ENCODE measurements at places on chromosomes 6 and 20. TPM values are rescaled to one million over a fixed set of nuclear protein-coding genes. Genes with fewer than 3 reads are reported as not detected.

The RSPH4A gene
- total RNA-seq: not detected

GRCh38 chr6:152416652-152417051 lies 220.5 kb downstream of the SYNE1 start:
- no peak for DNase-seq

DNA sequence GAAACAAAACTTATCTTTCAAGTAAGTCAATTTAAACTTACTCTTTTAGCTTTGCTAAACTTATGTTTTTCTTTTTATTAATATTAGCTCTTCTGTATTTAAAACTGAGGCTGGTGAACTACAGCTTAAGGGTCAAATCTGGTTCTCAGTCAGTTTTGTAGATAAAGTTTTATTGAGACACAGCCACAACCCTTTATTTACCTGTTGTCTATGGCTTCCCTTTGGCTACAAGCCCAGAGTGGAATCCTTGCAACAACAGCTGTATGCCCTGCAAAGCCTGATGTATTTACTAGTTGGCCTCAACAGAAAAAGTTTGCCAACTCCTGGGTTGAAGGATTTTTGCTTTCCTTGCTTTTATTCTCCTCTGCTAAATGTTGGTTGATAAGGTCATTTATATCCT lies 491.4 kb upstream of the RNF217 start:
- DNase-seq: no peak

DNA sequence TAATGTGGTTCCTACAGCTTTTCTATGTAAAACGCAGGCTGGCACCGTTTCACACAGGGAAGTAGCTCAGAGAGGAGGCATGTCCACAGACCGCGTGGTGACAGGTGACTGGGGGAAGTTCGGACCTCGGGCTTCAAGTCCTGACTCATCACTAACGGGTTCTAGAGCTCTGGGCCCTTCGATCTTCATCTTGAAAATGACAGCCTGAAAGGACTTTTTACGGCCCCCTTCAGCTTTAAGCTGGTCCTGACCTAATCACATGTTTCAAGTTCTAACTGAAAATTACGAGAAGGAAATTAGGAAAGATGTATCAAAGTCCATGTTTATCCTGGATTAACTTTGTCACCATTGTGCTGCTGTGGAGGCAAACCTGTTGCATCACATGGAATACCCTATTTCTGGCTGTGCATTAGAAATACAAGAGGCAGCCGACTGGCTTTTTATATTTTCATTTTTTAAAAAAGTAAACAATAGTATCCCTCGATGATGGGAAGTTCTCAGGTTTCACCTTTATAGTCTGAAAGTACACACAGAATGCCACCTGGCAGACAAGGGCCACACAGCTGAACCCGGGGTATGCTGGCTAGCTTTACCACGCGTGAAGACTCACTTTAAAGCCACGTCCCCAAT lies 2.0 kb downstream of the MAN1A1 start:
- DNase-seq: no peak

The TFEB gene
- 9.6 TPM for total RNA-seq

DNA sequence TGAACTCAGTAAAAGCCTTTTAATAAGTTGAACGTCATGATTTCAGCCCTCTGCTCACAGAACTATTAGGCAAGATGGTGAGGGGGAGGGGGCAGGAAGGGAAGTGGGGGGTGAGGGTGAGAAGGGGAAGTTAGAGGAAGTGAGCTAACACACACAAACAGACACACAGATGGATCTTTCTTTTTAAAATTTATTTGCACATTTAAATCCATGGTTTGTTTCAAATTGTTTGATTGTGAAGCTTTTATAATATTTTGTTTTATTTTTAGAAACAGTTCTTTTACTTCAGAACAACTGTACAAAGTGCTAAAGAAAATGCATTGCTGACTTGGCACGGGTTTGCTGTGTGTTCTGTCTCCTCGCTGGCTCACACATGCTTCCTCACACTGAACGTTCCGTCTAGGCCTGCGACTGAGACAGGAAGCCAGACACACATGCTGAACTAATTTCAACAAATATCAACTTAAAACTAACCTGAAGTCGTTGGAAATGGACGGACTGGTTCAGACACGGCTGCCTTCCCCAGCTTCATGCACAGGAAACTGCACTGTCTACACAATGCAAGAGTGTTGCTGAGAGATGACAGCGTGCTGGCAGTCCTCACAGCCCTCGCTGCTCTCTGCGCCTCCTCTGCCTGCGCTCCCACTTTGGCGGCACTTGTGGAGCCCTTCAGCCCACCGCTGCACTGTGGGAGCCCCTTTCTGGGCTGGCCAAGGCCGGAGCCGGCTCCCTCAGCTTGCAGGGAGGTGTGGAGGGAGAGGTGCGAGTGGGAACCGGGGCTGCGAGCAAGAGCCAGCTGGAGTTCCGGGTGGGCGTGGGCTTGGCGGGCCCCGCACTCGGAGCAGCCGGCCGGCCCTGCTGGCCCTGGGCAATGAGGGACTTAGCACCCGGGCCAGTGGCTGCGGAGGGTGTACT lies 8.1 kb upstream of the ZBP1 start:
- no peak for DNase-seq

The TAB2 gene
- 20.9 TPM for total RNA-seq

DNA sequence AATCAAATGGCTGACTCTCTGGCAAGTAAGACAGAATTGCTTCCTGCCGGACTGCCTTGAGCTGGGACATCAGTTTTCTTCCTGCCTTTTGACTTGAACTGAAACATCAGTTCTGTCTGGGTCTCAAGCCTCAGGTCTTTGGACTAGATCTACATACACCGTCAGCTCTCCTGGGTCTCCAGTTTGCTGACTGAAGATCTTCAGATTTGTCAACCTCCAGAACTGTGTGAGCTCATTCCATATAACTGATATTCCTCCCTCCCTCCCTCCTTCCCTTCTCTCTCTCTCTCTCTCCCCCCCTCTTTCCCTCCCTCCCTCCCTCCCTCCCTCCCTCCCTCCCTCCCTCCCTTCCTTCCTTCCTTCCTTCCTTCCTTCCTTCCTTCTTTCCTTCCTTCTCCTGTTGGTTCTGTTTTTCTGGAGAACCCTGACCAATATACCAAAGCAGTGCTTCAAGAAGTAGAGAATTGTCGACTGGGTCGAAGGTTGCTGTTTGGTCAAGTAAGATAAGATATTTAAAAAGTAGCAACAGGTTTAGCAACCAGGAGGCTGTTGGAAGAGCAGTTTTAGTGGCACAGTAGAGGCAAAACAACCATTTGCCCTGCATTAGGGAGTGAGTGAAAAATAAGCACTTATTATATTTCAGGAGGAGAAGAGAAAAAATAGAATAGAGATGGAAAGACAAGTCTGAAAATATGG lies 33.1 kb upstream of the CMTR1 start:
- no peak for DNase-seq

DNA sequence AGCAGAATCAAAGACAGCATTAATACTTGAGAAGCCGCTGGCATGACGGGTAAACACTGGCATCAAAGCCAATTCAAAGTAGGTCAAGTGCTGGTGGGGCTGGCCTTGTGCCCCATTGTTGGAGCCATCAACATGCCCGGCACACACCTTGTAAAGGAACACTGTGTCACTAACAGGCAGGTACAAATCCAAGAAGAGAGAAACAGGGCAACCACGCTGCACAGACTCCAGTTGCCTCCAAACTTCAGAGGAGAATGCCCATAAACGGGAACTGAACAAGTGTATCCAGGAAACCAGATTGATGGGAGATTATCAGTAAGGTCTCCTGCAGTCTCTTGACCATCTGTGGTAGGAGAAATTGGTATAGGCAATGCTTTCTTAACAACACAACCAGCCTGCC lies 127.0 kb upstream of the STXBP5 start:
- DNase-seq: no peak

GRCh38 chr6:35505999-35506412 lies 6.7 kb downstream of the TULP1 start:
- DNase-seq: no peak

The ZBTB24 gene
- 9.8 TPM for total RNA-seq

DNA sequence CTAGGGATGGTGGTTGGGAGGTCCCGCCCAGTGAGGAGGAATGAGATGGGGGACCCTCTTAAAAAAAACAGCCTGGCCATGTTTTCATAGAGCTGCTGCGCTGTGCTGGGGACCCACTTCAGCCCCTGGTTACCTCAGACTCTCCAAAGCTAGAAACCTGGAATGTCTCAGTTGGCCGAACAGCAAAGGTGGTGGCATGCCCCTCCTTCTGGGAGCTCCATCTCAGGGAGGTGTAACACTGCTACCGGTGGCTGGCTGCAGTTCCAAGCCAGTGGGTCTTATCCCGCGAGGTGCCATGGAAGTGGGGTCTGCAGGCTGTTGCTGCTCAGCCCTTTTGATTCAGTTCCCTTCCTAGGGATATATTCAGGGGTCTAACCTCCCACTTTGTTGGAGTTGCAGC lies 35.7 kb upstream of the TFB1M start:
- DNase-seq: no peak

The SMIM26 gene
- total RNA-seq: 202 TPM

The BTNL2 gene
- total RNA-seq: not detected

DNA sequence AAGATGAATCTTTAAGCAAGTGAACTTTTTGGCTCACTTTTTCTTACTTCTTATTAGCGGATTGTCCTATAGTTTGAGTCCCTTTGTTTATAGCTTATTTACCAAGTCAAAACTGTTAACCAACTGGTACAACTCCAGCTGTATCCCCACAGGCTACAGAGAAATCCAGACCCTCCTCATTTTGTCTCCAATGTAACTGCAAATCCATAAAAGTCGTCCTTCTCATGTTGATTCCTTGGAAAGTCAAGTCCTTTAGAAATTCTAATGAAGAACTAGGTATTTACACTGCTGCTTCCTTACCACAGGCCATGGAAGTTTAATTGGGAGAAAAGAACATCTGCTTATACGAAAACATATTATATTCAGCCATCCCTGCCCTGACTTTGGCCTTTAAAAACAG lies 729.1 kb upstream of the NRSN1 start:
- no peak for DNase-seq

GRCh38 chr6:20252311-20252710 lies 40.0 kb upstream of the MBOAT1 start:
- DNase-seq: no peak

The LY86 gene
- not detected for total RNA-seq

DNA sequence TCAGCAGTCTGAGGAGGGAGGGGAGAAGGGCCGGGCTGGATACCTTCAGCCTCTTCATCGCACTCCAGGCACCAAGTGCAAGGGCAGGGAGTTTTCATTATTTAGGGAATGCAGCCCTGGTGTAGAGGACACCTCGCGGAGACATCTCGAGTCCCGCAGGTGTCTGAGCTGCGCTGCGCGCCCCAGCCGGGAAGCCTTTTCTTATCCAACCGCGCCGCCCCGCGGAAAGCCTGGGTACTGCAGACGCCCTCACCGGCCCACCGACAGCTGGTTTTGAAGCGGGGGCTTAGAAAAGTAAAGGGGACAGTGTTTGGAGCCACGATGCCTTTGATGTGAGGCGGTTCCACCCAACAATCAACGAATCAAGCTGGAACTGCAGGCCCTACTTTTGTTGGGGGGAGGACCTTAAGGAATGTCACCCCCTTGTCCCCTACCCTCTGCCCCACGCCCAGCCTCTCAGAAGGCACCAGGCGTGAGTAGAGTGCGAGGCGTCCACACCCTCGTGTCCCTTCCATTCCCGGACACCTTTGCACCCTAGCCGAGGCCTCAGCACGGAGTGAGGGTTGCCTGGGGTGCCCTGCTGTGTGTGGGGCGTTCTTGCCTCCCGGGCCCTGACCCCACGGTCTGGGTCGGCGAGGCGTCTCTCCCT lies 8.6 kb downstream of the NKX2-2 start:
- no peak for DNase-seq

DNA sequence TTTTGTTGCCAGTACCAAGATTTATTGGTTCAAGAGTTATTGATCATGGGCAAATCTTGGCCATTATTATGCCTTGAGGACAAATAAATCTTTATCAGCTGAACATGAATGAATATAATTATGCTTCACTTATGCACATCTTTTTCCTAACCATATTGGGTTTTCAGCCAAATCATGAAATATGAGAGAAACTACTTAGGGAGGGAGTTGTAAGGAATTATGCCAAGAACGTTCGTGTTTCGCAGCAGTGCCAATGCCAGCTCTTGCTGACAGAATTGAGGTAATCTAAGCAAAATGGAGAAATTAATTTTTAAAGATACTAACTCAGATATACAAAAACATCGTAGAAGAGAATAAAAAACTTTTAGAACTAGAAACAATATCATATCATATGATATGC lies 301.1 kb upstream of the SASH1 start:
- DNase-seq: no peak

The CAP2 gene
- 27.8 TPM for total RNA-seq

- DNase-seq: no peak
These were observed 113.7 kb upstream of the F13A1 start for GRCh38 chr6:6434151-6434550.

The C6orf15 gene
- total RNA-seq: 2.4 TPM

The CD93 gene
- total RNA-seq: not detected

DNA sequence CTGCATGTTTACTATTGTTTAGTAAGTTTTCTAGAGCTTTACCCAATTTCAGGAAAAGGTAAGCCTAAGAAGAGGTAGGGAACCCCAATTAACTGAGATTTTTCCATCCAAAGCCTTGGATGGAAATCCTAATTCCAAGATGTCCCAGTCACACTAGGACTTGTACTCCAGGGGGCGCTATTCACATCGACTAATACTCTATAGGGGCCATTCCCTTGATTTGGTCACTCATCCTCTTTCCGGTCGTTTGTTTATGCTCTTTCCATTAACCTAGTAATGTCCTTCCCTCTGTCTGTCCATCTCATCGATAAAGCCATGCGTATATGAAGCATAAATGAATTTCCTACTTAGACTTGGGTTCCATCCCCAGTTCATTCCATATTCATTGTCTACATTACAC lies 80.8 kb upstream of the FUCA2 start:
- no peak for DNase-seq

DNA sequence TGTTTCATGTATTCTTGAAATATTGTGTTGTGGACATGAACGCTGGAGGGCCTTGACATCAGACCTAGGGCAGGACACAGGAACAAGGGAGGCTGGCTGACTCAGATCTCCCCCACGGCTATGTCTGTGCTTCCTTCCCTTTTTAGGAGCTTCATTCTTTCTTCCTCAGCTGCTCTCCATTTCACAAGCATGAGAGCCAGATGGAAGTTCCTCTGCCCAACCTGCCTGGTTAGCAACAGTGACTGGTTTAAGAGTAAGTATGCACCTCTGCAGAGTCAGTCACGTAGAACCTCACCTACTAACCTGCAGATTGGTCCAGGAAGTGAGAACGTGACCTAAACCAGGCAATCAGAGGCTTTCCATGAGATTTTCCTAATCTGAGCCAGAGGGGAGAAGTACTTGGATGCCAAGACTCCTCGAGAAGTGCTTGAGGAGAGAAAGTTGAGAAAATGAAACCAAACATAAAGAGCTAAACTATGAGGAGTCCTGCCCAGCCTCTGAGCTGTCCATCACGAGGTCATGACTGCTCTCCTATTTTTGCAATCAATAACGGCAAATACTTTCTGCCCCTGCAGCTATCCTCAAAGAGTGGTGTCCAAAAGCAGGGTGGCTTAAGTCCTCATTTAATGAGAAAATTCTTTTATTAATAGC lies 465.2 kb upstream of the CITED2 start:
- no peak for DNase-seq

Data from A172 (cell line).